ENCODE measurements at places on chromosomes 16 and 17.

DNA sequence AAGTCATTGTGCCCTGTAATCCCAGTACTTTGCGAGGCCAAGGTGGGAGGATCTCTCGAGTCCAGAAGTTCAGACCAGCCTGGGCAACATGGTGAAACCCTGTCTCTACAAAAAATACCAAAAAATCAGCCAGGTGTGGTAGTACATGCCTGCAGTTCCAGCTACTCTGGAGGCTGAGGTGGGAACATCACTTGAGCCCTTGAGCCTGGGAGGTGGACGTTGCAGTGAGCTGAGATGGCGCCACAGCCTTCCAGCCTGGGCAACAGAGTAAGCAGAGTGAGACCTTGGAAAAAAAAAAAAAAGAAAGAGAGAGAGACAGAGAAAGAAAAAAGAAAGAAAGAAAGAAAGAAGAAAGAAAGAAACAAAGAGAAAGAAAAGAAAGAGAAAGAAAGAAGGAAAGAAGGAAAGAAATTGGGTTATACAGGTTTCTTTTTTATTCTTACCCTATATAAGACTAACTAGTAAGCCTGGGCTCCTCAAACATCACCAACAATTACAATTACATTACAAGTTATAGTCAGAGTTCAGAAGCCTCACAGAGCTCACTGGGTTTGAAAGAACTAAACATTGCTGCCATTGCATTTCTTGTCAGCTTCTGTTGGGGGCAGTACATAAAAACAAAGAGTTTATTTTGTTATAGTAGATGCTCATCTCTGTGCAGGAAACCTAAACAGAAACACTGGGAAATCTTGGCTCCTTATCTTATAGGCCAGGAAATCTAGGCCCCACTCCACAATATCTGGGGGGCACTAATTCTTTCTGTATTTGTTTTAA, 6.7 kb upstream of the ABCA9 start:
- DNase-seq: no peak

DNA sequence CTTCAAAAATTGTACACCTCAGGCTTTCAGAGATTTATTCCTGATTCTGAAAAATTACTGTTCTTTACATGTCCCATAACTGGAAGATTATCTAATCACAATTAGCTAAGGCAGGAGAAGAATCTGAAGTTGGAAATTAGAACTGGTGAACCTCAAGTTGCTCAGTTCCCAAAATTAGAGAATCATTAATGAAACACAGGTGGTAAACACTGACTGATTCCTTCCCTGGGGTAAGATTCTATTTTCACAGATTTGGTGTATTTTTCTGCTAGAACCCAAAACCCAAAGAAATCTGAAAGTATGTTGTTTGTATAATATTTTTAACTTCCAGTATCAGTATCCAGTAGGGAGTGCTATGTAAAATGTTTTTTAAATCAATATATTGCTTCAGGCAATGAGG, 25.7 kb downstream of the PHKB start:
- DNase-seq: no peak

DNA sequence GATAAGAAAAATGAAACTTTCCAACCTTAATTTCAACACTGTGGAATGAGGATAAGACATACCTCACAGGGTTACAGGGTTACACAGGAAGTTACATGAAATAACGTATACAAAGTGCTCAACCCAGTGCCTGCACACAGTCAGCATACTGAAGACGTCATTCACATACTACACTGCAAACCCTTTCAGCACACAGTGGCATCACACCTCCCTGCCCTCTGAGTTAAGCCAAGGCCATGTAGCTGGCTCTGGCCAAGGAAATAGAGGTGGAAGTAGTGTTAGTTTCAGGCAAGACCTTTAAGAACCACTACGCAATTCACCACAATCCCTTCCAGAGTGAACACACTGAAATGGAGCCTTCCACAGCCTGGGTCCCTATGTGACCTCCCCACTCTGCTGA, 46.6 kb upstream of the GSG1L start:
- no peak for DNase-seq

GRCh38 chr17:75645889-75646637, 12.8 kb downstream of the SMIM5 start:
- DNase-seq: no peak

DNA sequence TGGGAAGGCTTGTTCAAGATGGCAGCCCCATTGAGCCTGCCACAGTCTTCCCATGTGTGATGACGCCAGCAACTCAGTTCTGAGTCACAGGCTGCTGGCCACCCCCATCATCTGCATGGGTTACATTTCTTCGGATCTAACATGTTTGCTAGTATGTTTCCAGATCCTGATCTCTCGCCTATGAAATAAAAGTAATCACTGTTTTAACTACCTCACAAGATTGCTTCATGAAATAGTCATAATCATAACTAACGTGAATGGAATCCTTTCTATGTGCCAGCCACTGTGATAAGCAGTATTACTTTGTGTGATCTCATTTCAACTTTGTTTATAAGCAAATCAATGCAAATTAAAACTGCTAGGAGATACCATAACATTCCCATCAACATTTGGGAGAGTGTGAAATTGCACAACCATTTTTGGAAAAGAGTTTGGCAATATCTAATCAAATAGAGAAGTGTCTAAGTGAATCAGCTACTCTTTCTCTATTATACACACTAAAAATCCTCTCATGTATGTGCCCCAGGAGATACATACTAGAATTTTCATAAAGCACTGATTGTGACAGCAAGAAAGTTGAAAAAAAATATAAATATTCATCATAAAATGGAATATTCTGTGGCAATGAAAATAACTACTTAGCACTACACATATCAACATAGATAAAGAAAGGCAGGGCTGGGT, 300.2 kb upstream of the IRX5 start:
- no peak for DNase-seq

GRCh38 chr16:83443972-83444371, 363.8 kb upstream of the HSBP1 start:
- DNase-seq: no peak
